NCI-H446 (cell line): ENCODE measurements at places on chromosomes 1 and 21.

DNA sequence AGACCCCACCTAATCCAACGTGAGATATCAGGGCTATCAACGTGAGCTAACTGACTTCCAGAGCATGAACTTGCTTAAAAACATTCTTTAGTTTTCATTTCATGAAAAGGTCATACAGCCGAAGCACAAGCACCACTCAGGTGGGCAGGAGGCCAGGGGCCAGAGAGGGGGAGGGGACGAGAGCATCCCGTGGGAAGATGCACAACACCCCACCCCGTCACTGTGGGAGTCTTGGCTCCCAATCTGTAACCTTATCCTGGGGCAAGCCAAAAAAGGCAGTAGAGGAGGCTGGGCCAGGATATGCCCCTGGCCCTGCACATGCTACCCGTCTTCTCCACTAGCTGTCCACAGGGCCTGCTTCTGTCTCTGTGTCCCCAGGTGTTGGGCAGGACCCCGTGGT lies 31.4 kb downstream of the SSBP3 start:
- no peak for DNase-seq

GRCh38 chr1:233459968-233460367 lies 132.4 kb downstream of the MAP3K21 start:
- DNase-seq = no peak

DNA sequence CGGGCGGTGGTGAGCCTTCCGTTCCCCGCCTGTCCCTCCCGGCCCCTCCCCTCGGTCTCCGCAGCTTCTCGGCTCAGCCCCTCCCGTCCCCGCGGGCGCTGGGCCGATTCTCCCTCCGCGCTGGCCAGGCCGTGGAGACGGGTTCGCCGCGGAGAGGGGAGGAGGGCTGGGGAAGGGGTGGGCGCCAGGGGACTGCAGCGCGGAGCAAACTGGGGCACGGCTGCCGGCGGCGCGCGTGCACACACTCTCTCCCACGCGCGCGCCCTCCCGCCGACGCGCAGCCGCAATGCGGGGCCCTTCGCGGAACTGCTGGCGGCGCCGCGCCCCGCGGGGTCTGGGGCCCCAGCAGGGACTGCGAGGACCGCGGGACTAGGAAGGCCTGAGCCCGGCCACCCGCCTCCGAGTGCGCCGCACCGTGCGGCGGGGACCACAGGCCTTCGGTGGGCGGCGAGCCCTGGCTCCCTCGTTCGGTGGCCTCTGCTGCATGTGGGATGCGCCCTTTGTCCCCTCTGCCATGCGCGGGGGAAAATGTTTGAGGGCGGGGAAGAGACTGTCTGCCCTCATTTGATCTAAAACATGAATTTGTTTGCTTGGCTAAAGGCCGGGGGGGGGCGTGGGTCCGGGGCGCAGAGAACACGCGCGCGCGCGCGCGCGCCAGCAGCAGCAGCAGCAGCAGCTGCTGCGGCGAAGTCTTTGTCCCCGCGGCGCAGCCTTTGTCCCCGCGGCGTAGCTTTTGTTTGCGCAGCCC lies 90.7 kb upstream of the VAMP3 start:
- no peak for DNase-seq

- DNase-seq = no peak
These were observed 38.1 kb downstream of the HSD3B2 start for GRCh38 chr1:119453021-119453420.

- no peak for DNase-seq
These were observed 283.4 kb downstream of the KCNH1 start for GRCh38 chr1:210850556-210850955.

GRCh38 chr1:210800301-210800700 lies 333.6 kb downstream of the KCNH1 start:
- DNase-seq = no peak

DNA sequence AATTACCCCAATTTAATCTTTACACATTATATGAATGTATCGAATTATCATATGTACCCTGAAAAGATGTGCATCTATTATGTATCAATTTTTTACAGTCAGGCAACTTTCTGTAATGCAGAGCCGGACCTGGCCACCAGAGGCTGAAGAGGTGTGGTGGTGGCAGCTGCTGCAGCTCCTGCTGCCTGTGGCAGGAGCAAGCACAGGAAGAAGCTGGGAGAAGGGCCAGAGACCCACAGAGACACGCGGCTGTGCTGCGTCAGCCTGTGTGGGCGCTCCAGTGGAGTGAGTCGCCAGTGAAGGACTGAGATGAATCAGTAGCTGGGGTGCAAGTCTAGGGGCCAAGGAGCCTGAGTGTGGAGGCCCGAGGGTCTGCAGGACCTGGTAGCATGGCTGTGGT lies 74.3 kb upstream of the COG2 start:
- no peak for DNase-seq

DNA sequence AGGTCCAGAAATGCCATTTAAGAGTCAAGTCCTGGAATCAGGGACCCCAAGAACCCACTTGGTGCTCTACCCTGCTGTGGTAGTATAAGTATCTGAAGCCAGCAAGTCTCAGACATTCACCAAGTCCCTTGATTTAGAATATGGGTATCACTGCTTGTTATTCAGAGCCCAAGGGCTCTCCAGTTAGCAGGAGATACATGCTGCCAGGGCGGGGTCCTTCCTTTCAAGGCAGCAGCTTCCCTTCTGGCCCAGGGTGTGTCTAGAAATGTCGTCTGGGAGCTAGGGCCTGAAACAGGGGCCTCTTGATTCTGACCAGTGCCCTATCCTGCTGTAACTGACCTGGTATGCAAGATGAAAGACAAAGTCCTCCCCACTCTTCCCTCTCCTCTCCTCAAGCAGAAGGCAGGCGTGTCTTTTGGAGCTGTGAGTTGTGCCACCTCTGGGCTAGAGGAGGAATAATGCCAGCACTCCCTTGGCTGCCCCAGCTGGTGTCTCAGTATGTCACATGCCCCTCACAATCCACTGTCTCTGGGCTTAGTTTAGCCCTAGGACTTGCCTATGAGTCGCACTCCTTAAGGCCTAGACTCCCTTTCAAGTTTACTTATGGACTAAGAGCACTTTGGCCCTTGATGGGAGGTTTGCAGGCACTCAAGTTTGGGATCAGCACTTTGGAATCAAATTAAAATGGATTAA lies 200.2 kb downstream of the MRPL39 start:
- no peak for DNase-seq

- no peak for DNase-seq
These were observed 290.5 kb downstream of the DSCAM start for GRCh38 chr21:40556442-40556968.

DNA sequence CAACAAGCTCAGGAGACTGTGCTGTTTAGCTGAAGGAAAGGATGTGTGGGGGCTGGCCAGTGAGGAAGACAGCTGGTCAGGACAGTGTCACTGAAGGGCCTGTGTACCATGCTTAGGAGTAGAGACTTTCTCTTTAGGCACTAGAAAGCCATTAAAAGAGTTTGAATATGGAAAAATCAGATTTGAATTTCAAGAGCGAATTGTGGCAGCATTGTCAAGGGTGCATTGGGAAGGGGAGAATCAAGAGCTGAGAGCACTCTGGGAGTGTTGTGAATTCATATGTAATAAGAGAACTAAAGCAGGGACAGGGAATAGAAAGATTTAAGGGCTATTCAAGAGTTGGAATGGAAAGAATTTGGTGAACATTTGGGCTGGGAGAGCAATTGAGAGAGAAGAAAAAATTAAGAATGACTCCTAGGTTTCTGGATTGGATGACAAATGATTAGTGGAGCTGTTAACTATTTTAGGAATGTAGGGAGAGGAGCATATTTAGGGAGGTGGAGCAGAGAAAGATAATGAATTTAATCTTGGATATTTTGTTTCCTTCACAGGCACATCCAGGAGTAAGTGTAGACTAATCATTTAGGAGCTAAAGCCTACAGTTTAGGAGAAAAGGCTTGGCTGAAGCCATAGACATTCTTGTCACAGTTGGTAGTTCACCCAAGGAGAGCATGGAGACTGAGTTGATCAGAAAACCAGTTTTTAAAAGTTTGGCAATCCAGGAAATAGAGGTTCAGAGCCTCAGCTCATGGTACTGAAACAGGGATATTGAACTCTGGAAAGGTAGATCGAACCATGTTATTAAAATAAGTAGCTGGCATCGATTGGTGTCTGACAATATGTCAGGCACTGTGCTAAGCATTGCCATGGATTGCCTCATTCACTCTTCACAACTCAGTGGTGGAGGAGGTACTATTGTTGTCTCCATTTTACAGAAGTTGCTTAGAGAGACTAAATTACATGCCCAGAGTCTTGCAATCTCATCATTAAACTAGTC lies 23.1 kb upstream of the TOR3A start:
- DNase-seq = no peak

GRCh38 chr1:201557572-201557958 lies 18.6 kb downstream of the NAV1 start:
- DNase-seq = peak; percentile 48

DNA sequence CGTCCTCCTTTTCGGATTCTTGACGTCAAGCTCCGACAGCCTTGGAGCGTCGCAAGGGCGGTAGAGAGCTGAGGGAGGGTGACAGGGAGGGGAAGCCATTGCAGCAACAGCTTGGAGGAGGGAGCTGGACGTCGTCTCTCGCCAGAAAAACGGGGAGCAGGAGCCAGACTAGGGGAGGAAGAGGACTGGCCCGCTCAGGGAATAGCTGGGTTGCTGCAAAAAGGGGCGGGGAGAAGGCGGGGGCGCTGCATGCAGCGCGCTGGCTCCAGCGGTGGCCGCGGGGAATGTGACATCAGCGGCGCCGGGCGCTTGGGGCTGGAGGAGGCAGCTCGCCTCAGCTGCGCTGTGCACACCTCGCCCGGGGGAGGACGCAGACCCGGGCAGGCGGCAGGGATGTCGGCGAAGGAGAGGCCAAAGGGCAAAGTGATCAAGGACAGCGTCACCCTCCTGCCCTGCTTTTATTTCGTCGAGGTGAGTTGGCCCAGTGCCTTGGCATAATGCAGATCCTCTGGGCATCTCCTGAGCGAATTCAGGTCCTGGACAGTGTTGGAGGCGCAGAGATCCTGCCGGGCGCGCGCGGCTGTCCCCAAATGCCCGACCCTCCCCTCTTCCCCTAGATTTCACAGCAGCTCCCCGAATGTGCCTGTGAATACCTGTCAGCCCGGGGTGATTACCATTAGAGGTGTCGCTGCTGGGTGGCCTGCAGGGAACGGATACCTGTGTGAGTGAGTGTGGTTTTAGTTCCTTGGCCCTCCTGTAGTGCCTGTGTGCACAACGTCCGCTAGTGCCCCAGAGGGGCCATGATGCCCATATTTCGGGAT lies at the start of gene PLPPR4:
TSS of gene PLPPR4 (plus strand) at position 292 of the 821 bp plus-strand sequence. CDS start at position 394, 102 bp downstream.
- peak; percentile 58 for DNase-seq

DNA sequence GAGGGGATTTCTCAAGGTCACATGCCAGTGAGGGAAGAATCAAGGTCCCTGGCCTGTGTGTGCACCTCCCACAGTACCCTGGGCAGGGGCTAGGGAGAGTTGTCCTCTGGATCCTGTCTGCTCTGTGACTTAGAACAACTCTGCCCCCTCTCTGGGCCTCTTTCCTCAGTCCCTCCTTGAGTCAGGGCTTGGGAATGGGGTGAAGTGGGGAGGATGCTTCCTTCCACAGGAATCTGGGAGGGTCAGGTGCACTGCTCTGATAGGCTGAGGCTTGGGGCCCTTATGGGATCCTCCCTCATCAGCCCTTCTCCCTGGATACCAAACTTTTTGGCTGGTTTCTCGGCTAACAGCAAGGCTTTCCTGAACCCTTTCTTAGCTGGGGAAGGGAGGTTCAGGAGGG lies 2.5 kb downstream of the TRNP1 start:
- DNase-seq = no peak

DNA sequence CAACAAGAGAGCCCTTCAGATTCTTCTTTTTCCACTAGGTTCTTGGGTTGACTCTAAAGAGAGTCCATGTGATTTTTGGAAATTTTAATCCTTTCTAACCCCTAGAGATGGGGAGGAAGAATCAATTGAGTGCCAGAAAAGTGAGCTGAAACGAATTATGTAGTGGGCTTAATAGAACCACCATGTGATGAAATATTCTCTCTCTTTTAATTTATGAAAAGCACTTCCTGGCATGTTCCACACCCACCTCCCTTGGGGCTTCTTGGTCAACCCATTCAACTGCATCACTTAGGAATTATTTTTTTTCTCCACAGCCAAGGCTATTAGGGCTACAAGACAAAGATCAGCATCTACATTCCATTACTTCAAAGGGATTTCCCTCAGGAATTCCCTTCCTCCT lies 79.6 kb downstream of the ZC3H11B start:
- DNase-seq = no peak

- no peak for DNase-seq
These were observed 14.0 kb downstream of the SLC37A1 start for GRCh38 chr21:42527489-42528158.

GRCh38 chr1:155977690-155978324 lies 540 bp downstream of the ARHGEF2 start:
- DNase-seq = no peak

- no peak for DNase-seq
These were observed 24.5 kb downstream of the ERO1B start for GRCh38 chr1:236257216-236257615.

DNA sequence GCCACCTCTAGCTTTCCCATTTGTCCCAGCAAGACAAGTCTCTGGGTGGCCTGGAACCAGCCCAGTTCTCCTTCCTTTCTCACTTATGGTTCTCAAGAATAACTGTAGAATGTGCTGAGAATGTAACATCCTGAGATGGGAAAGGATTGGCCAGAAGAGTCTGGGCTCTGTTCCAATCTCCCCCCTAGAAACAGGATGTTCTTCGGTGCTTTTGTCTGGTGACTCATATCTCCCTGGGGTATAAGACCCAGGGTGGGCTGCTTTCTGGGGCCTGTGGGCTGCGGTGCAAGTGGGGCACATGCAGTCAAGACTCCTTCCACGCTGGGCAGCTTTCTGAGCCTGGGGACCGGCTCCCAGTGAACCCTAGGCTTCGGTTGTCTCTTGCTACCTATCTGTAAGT lies 251.2 kb upstream of the POU3F1 start:
- no peak for DNase-seq

- DNase-seq = no peak
These were observed 2.7 kb downstream of the PPFIA4 start for GRCh38 chr1:203028784-203029553.

DNA sequence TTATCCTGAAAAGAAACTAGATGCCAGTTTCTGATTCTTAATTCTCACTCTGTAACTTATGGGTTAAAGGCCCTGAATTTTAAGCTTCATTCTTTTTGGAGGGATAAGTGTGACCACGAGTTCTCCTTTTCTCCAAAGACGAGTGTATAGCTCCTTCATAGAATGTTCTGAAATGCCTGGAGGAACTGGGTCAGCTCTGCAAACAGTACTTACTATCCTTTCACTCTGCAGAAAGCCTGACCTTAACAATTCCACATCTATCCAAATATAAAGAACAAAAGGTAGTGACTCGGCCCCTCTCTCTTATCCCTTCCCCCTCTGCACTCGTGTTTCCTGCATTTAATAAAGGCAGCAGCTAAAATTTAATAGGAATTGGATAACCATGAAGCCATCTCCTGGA lies 150.5 kb downstream of the LYPLAL1 start:
- no peak for DNase-seq

GRCh38 chr1:170200621-170201397 lies 55.0 kb downstream of the NTMT2 start:
- no peak for DNase-seq

DNA sequence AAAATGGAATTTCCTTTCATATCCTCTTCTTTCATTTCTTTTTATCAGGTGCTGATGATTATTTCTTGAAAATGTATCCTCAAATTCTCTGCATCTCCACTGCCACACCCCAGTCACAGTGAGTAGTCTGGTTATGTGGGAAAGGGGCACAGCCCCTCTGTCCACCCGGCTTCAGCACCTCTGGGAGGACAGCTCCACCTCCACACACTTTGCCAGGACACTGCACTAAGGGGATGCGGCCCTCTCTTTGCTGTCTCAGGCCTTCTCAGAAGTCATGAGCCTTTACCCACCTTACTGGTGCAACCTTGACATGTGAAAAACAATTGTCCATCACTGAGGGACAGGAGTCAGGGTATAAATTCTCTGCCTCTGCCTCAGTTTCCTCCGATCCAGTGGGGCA lies 433.1 kb downstream of the PCP4 start:
- DNase-seq = no peak

GRCh38 chr1:23575226-23575810 lies 16.0 kb upstream of the ID3 start:
- no peak for DNase-seq
